ENCODE measurements at places on chromosomes 2 and 18.

DNA sequence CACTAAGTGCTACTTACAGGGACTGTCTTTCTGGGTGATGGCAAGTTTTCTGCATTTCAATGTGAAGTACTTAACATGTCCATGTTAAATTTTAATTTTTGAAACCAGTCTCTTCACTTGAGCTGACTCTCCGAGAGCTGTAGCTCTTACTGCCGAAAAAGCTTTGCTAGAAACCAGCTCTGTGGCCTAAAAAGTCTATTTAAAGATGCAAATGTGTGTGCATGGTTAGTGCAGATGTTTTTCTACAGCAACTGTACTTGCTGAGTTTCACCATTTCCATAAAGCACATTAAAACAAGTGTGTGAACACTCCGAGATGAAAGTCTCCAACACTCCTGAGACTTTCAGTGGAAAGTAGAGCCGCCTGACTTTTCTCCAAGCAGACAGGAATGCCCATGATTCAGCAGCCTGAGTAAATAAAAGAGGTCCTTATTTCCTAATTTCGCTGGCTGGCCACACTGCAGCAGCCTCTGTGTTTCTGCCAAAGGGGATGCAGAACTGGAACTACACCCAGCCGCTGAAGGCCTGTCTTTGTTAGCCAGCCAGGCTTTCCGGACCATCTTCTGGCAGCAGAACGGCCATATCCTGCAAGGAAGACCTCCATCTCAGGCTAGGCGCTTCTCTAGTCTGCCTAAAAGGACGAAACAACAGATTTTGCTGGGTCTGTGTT is 121.2 kb downstream of the ZNF521 start:
- no peak for DNase-seq

DNA sequence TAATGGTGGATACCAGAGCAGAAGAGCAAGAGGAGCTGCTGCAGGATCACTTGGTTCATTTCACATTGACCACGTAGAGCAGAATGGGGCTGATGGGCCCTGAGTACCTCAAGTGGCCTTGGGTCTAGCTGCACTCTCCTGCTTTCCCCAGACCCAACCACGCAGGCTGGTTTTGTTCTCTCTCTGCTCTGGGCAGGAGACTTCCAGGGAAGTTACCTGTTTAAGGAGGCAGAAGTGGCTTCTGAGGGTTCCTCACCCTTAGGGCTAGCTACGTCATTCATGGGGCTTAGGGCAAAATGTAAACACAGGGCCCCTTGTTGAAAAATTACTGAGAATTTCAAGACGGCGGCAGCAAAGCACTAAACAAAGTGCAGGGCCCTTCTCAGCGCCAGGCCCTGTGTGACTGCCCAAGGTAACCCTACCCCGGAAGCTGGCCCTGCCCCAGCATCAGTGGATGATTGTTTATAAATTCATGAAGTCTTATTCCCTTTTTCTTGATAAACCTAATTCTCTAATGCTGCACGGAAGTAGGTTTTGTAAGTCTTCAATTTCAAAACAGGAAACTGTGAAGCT is 75.9 kb downstream of the TMEM182 start:
- DNase-seq: no peak

- DNase-seq: no peak
These were observed 62.3 kb upstream of the MGAT4A start for GRCh38 chr2:98793275-98793674.

DNA sequence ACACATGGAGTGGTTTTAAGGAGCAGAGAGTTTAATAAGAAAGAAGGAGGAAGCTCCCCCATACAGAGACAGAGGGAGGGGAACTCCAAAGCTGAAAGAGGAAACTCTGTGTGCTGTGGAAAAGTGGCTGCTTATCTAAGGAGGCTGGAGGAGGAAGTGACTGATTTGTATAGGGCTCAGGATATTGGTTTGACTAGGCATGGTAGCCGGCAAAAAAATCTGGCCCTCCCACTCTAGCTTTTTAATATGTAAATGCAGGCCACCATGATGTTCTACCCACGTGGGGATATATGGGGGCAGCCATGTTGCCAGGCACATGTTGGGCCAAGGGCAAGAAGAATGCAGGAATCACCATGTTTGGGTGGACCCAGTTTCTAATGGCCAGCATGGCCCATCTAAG is 64.3 kb downstream of the HNMT start:
- DNase-seq: no peak

DNA sequence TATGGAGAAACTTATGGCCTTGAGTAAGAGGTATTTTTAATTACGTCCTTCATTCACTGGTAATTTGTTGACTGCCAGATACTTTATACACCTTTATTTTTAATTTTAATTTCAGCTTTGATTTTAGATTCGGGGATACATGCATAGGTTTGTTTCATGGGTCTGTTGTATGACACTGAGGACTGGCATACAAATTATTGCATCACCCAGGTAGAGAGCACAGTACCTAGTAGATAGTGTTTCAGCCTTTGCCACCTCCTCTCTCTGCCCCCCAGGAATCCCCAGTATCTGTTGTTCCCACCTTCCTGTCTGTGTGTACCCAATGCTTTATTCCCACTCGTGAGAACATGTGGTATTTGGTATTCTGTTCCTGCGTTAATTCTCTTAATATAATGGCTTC is 137.9 kb downstream of the RTN4 start:
- no peak for DNase-seq

- no peak for DNase-seq
These were observed 236.0 kb upstream of the SPHKAP start for GRCh38 chr2:228417526-228417925.

GRCh38 chr2:134458950-134459349 is 205.1 kb downstream of the MGAT5 start:
- no peak for DNase-seq

GRCh38 chr2:173187941-173188788 is 112.5 kb downstream of the MAP3K20 start:
- DNase-seq: no peak

- no peak for DNase-seq
These were observed at the start of gene CACNB4 for GRCh38 chr2:152098496-152099366. TSS of gene CACNB4 (minus strand) at chr2:152099044.

DNA sequence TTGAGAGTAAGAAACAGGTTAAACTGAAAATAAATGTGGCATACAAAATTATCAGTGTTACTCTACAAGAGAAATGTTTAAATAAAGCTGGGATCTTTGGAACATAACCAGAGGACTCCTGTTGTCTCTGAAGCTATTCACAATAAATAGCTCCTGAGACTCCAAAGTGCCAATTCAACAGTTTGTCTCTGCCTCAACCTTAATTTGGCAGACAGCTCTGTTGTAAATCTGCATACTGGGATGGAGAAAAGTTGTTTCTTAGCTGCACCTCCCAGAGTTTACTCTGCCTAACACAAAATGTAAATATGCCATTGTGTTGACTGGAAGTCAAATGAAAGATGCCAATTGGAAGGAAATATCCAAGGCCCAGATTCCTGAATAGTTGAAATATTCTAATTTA is 238.5 kb upstream of the EPHA4 start:
- no peak for DNase-seq

DNA sequence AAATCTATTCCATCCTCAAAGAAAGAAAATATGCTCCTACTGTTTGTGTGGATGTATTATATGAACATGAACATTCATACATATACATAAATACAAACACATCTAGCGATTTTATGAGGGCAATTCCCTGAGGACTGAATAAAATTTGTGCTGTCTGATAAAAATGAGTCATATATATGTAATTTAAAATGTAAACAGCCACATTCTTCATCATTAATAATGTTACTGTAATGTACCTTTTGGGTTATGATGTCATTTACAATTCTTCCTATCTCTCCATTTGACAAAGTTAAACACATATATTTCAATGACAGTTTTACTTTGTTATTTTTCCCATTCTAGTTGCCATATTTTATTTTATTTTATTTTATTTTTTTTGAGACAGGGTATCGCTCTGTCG is 91.3 kb upstream of the ZFP36L2 start:
- DNase-seq: no peak

DNA sequence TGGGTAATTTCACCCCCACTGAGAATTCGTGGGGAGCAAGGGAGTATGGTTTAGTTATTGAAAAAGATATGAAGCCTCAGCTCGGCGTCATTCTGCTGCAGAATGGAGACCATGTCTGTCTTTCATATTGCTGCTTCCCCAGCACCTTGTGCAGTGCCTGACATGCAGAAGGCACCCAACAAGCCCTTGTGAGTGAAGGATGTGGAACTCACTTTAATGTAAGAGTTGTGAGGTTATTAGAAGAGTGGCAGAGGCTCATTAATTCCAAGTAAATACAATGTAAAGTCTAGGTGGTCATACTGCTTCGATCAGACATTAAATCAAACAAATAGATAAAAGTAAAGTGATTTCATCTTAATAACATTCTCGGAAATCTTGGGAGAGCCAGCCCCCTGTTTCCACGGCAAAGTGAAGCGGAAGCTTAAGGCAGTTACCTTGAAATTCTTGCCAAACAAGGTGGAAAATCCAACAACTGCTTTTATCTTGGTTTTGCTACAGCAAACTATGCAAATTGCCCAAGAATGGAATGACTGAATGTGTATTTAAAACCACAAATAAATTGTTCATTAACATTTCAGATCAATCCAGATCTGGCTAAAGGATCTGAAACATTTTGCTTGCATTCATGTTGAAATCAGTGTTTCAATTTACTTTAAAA is 9.6 kb downstream of the CFAP221 start:
- DNase-seq: no peak

DNA sequence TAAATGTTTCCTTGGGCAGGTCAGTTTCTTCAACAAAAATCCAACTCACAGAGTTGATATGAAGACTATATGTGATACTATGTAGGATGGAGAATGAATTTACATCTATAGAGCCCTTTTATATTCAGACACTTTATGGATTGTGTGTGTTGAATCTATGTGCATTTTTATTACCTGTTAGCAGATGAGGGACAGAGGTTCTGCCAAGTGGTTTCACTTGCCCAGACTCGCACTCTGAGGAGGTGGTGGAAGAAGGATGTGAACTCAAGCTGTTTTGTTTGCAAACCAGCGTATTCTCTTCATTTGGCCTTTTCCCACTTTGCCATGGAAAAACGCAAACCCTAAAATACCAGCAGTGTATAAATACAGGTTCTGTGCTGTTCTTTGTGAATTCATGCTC is 237.6 kb downstream of the TDRD15 start:
- no peak for DNase-seq

- DNase-seq: no peak
These were observed 6.2 kb downstream of the RNU2-63P start for GRCh38 chr2:88010136-88010535.

- no peak for DNase-seq
These were observed 22.3 kb downstream of the CLASP1 start for GRCh38 chr2:121626777-121627524.

DNA sequence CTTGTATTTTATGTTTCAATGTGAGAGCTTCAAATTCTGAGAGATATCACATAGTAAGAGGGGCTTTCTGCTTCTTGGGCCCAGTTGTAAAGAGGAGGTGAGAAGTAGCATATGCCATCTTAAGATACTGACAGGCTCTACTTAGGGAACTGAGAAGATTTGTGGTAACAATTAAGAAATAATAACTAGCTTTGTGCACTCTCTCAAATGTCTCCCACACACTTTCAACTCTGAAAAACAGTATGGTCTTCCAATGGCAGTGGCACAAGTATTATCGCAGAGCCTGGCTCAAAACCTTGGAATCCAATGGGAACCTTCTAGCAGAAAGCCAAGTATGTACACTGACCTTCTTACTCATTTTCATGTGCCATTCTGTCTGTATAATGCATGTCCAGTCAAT is 80.3 kb upstream of the FAM237A start:
- no peak for DNase-seq

GRCh38 chr2:172216477-172216876 is 113.8 kb upstream of the DLX2 start:
- DNase-seq: no peak

- DNase-seq: no peak
These were observed 24.6 kb upstream of the INO80C start for GRCh38 chr18:35522130-35522959.

DNA sequence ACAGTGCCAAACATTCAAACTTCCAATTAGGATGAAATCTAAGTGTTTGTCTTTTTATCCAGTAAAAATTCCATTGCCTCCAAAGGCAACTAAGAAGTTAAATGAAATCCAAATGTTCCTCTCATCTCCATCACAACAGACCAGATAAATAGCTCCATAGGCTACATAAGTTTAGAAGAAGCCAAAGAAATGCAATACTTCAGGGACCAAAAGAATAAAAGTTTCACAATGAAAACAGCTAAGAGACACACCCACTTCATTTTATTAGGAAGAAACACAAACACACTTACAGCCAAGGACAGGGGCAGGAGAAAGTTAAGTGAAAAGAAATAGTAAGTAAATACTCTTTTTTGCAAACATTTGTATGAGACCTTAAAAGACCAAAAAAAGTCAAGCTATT is 88.5 kb upstream of the CCDC150 start:
- DNase-seq: no peak

GRCh38 chr2:58939388-58939787 is 698.3 kb upstream of the FANCL start:
- DNase-seq: no peak

- DNase-seq: no peak
These were observed 13.3 kb upstream of the MSH2 start for GRCh38 chr2:47389692-47390091.

- no peak for DNase-seq
These were observed 25.0 kb downstream of the CRACDL start for GRCh38 chr2:98911126-98911375.

- no peak for DNase-seq
These were observed 137.3 kb upstream of the PTPRM start for GRCh38 chr18:7429831-7430230.

DNA sequence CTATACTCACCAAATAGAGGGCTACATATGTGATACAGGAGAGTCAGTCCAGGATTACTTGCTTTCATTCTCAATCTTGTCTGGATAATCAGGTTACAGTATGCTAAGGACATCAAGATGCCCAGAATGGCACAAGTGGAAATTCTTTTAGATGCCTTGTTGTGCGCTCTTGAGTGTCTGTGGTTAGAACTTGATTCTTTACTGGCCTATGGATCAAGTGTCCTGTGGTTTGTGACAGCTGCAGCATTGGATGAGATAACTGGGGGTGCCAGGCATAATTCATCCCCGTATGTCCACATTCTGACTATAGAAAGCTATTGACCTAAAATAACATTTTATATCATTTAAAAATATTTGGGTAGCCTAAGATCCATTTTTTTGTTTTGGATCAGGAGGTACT is 40.1 kb downstream of the CDC42EP3 start:
- DNase-seq: no peak

- DNase-seq: no peak
These were observed 294.6 kb downstream of the RDH14 start for GRCh38 chr2:18265614-18266586.

- DNase-seq: no peak
These were observed 17.3 kb upstream of the MTX2 start for GRCh38 chr2:176251928-176252327.

- no peak for DNase-seq
These were observed 51.3 kb upstream of the RND3 start for GRCh38 chr2:150538651-150539201.

DNA sequence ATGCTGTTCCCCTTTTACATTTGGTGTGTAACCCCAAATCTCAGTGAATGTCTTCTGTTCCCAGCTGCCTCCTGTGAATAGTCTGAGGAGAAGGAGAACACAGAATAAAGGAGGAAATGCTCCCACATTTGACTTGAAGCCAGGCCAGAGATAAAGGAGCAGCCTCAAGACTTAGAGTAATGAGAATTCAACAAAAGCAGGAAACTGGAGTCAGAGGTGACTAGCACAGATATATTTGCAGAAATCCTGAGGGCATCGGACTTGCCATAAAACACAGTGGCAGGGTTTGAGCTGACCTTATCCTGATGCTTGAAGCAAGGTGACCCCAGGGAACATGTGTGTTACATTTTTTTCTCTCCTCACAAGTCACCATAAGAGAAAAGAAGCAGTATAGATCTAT is 291.4 kb upstream of the RND3 start:
- no peak for DNase-seq

Measured in activated CD4-positive, CD25-positive, alpha-beta regulatory T cell treated with anti-CD3 and anti-CD28 coated beads, Interleukin-2, amount 50 U/mL, for 16 hours (primary cell).